ENCODE measurements at places on chromosomes 2 and 18.

DNA sequence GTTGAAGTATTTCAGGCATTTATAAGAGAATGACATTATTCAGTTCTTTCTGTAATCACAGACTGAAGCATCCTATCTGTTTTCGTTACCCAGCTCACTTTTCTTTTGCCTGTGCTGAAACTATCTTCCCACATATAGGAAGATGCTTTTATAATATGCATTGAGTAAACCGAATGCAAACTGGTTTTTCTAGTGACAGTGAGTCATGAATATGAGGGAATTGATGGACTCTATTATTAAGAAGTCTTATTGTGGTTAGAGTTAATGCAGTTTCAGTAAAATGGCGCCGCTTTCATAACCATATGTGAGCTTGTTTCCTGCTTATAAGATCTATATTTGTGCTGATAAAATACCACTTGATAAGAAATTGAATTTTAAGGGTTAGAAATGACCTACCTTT is 59.2 kb downstream of the ACVR2A start:
- no peak for DNase-seq

DNA sequence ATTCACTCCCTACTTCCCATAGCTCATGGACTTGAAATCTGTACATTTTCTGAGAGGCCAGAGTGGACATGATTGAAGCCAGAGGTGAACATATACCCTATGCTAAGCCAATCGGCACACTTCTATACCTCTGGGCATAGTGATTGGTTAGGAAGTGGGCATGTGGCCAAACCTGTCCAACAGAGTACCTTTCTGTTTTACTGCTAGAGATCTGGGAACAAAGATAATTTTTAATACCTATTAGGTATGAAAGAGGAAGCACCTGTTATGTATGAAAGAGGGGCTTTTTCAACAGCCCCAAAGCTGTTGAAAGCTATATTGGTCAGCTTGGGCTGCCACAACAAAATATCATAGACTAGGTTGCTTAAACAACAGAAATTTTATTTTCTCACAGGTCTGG is 27.7 kb downstream of the METTL8 start:
- DNase-seq = no peak

- DNase-seq = no peak
These were observed 8.5 kb downstream of the SFTPB start for GRCh38 chr2:85659324-85659981.

DNA sequence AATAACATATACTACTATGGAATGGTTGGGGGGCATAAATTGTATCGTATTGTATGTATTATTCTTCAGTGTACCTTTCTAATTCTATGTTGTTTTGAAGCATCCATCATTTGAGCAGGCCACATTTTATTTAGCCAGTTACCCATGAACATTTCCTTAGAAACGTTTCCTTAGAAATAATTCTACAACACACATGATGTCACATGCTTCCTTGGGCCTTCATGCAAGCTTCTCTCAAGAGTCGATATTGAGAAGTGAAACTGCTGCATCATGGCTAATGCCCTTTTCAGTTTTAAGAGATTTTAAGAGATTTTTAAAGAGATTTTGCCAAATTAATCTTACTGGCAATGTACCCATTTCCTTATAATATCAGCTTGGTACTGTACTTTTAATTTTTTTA is 63.9 kb downstream of the ALPK2 start:
- no peak for DNase-seq

DNA sequence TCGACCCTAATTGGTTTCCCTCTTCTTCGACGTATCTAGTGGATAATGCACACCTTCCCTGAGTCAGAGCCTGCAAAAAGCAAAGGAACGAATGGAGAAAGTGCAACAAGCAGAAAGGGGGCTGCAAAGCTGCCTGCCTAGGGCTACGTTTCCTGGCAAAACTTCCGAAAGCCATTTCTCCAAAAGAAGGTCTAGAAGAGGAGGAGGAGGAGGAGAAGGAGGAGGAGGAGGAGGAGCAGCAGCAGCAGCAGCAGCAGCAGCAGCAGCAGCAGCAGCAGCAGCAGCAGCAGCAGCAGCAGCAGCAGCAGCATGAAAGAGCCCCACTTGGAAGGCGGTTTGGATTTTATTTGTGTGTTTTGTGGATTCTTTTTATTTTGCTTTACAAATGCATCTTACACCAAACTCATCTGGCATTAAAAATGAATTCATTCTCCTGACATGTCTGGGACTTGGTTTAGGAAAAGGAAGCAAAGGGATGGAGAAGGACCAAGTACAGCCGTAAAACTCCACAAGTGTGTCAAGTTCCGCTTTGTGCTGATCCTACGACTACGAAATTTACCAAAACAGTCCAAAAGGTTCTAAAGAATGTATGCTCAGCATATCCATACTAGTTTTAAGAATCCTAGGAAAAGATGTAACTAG is 2.0 kb downstream of the TCF4 start:
- peak; percentile 18 for DNase-seq

GRCh38 chr2:102282678-102283091 is 28.7 kb upstream of the IL1RL1 start:
- DNase-seq = no peak

DNA sequence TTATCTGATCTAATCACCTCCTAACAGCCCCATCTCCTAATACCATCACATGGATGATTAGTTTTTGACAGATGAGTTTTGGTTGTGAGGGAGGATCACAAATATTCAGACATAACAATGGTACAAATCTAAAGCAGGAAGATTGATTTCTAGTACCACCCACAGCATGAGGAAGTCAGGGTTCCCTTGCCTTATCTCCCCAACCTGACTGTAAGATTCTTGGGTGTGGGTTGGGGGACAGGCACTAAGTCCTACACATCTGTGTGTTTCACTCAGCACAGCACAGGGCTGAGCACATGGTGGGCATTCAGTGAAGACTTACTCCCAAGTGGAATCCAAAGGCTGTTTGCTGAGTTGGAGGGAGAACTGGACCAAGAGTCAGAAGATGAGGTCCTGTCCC is 93.8 kb upstream of the CXCR4 start:
- DNase-seq = no peak

DNA sequence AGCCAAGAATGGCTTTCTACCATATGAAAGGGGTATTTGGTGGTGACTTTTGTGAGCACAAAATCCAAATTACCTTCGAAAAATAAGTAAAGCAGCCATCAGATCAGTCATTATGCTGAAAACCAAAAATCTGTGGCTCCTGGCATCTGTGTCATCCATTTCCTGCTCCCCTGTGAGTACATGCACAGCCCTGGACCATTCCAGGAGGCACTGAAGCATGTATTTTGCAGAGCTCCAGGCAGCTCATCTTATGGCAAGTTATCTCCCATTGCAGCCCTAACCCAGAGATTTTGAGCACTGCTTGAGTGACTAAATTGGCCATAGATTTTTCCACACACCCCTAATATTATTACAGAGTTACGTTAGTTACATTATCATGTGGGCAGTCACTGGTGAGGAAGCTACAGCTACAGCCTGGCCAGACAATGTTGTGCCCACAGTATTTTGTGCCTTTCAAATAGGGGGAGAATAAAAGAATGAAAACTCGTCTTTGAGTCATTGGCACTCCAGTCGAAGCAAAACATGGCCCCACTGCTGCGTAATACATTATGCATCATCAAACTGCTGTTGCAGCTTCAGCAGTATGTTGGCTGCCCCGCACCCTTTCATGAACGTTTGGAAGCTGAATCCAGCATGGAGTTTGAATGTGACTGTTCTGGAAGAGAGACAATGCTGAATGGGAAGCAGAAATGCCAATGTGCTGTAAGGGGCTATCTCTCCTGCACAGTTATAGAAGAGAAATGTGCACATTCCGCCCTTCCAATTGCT is 702.2 kb downstream of the RNF144A start:
- DNase-seq = no peak

DNA sequence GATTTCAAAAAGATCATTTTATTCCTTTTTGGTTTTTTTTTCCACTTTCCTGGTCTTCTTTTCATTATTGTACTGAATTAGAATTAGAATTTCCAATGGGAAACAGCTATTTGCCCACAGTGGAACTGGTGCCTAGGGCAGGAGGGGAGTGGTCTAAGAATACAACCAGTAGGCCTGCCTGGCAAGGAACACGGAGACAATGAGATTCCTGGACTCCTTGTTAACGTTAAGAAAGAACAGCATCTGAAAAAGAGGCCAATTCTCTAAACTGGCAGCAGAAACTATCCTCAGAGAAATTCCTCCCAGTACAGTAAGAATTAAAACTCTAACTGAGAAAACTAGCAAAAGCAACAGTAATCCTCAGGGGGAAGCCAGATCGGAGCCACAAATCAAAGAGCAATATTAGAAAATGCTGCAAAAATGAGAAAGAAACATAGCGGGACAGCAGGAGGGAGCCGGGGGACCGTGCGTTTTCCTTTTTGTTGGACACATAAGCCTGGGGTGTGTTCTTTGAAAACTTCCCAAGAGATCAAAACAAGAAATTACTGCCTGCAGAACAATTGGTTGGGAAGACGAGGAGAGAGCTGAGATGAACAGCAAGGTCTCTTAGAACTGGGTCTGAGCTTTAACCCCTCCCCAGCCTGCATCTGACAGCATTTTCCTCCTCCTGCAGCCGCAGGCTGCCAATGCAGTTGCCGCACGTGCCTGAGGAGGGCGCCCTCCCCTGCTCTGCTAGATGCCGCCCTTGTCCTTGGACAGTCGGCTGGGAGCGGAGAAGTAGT is 776.0 kb downstream of the TSN start:
- DNase-seq = no peak

DNA sequence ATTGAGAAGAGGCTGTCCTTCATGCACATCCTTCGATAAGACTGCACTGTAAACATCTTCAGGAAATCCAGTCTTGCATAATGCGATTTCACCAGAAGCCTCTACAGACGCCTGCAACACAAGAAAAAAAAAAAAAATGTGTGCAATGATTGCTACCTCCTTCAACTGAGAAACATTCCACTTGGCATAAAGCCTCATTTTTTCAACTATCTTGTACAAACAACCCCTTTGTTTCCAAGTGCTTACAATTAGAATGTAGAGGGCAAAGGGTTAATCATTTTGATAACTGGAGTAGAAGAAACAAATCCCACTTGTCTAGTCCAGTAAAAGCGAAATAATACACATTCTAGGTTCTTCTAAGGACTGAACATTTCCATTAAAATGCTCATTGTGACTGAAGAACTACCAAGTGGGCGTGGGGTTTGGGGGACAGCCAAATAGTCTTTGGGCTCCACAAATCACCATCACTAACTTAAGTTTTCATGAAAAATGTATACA is 29.2 kb downstream of the CDH2 start:
- DNase-seq = no peak

DNA sequence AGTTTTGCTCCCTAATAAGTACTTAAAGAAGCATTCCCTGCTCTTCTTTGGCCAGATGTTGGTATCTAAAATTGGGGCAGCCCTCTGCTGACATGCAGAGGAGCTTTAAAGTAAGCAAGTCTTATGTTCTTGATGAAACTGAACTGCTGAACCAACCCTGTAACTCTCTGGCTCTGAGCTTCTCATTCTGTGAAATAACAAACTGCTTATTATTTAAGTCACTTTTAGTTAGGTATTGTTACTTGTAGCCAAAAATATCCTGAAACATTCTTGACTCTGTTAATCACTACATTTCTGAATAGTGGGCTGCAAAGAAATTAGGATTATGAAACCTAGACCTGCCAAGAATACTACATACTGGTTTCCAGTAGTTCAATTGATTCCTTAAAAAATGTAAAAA is 15.5 kb downstream of the PPP3R1 start:
- DNase-seq = no peak

GRCh38 chr2:231611273-231612108 is 18.8 kb downstream of the TEX44 start:
- no peak for DNase-seq

- no peak for DNase-seq
These were observed 42.9 kb downstream of the MEX3C start for GRCh38 chr18:51154431-51155063.

DNA sequence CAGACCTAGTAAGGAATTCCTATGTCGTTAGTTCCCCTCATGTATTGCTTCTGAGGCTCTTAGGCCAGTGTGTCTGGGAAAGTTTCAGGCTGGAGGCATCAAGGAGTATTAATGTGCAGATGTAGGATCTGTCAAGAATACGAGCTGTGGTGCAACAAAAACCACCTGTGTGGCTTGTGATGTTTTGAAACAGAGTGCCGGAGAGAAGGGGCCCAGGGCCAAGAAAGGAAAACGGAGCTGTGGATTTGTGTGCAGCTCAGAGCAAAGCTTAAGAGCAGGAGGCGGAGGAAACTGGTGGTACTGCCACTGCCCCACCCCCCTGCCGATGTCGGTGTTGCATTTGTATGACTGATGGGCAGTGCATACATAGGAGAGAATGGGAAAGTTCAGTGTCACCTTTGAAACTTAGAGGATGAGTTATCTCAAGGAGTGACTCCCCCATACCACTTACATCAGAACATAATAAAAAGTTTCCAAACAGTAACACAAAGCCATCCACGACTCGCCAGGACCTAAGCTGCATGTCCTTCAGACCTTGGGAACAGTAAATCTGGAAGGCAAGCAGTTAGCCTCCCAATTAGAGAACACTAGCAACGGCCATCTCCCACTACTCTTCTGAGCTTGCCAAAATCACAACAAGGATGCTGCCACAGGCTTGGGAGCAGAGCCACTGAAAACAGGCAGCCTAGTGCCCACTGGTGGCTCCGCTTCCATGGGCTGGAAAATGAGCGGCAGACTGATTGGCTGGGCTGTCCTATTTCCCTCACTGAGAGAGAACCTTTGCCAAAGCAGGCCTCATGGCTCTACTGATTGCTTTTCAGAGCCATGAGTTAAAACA is 152.7 kb upstream of the NT5C1B start:
- DNase-seq = peak; percentile 80

DNA sequence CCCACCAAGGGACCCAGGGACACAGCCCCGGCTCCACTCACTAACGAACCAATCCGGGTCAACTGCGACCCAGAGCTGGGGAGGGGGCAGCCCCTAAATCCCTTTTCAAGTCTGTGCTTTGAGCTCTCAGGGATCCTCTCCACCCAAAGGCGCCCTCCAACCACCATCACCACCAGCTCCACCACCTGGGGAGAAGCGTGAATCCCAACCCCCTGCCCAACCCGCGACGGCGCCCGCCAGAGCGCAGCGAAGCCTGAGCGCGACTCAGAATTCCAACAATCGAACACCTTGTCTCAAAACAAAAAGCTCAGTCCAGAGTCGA is 497 bp downstream of the DSC3 start:
- no peak for DNase-seq

GRCh38 chr2:210633699-210634098 is 77.3 kb downstream of the CPS1 start:
- no peak for DNase-seq

Measured in uterus (tissue), 4 donors.